ENCODE measurements at places on chromosomes 1 and 21. TPM values are rescaled to one million over a fixed set of nuclear protein-coding genes. Genes with fewer than 3 reads are reported as not detected.

The TMEM200B gene
- polyA plus RNA-seq: 25.8 TPM

The OR2M3 gene
- polyA plus RNA-seq: not detected

The RIPK4 gene
- not detected for polyA plus RNA-seq

The IL20 gene
- polyA plus RNA-seq: not detected

The CCDC24 gene
- 9.7 TPM for polyA plus RNA-seq

The CRYAA gene
- polyA plus RNA-seq: not detected

The TRIM67 gene
- 0.95 TPM for polyA plus RNA-seq

The TRPM2 gene
- 4.9 TPM for polyA plus RNA-seq

The OR2L13 gene
- polyA plus RNA-seq: 3.1 TPM

The KCNK2 gene
- 1.1 TPM for polyA plus RNA-seq

All from Purkinje cell (primary cell).